T-helper 9 cell (primary cell): ENCODE measurements at places on chromosomes 12 and 14.

DNA sequence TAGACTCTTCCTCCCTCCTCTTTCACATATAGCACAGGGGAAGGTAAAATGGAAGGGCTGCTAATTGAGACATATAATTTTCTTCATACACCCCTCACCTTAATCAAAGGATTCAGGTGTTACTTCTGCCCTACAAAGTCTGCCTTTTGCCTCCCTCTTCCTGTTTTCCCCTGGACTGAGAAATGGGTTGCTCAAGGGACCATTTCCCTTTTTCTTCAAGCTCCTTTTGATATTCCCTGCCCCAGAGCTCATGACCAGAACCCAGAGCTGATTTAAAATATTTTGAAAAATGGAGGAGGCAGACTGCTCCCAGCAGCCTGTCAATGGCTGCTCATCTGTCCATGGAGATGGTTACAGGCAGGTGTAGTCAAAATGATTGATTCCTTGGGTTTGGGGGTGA, 6.3 kb upstream of the PIP4K2C start:
- no peak for DNase-seq

- no peak for DNase-seq
Observed at GRCh38 chr12:125614058-125614457, 548.8 kb downstream of the AACS start.

GRCh38 chr14:35333797-35334743, 41.9 kb downstream of the PSMA6 start:
- peak; percentile 21 for DNase-seq

DNA sequence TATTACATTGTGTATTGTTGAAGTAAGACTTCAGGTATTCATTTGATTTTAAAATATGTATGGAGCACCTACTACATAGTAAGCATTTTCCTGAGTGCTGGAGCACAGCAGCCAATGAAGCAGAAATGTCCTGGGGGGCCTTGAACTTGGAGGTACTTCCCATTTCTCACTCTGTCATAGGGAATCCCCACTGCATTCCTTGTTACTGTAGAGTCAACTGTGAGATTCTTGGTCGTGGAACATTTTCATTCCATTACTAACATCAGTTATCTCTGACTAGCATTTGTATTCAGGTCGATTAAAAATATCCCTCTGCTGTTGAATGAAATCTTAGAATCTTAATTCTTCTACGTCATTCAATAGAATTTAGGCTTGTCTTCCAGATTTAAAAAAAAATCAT, 66.7 kb downstream of the PDE3A start:
- DNase-seq, result no peak

- DNase-seq, result no peak
Observed at GRCh38 chr14:76205708-76206107, 54.0 kb downstream of the GPATCH2L start.
